ENCODE measurements at places on chromosomes 7 and 10.

GRCh38 chr10:600234-600633 is 89.2 kb downstream of the DIP2C start:
- DNase-seq, result no peak

- no peak for DNase-seq
Measured at GRCh38 chr7:148782757-148783456, 84.2 kb downstream of the CUL1 start.

GRCh38 chr10:97759946-97760345 is 11.9 kb downstream of the SFRP5 start:
- no peak for DNase-seq

DNA sequence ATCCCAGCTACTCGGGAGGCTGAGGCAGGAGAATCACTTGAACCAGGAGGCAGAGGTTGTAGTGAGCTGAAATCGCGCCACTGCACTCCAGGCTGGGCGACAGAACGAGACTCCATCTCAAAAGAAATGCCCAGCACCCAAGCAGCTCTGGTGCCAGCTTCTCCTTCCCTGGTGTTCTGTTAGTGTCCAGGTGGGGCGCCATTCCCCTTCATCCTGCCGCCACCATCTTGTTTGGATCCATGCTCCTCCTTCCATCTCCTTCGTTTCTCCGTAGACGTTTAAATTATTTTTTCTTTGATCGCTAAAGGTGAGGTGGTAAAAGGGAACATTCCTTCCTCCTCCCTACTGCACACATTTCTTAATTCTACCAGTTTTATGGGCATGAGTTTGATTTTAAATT is 30.3 kb downstream of the PROSER2 start:
- DNase-seq, result no peak

- no peak for DNase-seq
Measured at GRCh38 chr10:129024046-129024445, 443.0 kb upstream of the MGMT start.

- DNase-seq, result no peak
Measured at GRCh38 chr7:6917258-6917657, 91.2 kb upstream of the CCZ1B start.

DNA sequence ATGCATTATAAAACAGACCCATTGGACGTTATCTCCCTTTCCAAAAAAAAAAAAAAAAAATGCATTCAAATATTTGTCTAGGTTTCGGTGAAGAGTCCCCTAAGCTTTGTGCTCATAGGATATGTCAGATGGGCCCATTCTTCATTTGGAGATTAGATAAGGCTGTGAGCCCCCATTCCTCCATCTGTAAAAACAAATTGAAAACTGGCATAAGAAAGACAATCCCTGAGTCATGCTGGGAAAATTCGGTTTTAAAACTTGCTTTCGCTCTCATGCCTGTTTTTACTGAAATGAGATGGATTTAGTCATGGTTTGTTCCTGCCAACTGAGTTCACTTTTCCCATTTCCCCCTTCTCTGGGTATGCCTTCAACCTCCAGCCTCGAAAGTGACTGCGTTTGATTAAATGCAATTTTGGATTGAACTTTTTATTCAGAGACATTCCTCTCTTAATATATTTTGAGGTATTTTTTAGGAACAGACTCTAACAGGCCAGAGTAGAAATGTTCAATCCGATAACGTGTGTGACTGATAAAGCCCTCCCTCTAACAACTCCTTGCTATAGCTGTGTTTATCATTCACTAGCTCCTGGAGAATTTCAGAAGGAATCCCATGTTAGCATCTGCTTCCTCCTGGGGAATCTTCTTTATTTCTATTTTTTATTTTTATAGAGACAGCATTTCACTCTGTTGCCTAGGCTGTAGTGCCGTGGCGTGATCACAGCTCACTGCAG is 190.9 kb upstream of the LYZL2 start:
- DNase-seq, result no peak

- DNase-seq, result no peak
Measured at GRCh38 chr10:651692-652091, 37.8 kb downstream of the DIP2C start.

- no peak for DNase-seq
Measured at GRCh38 chr7:123901101-123901500, 23.9 kb upstream of the SPAM1 start.

Measured in NCI-H2171 (cell line).